Activated CD4-positive, alpha-beta T cell treated with anti-CD3 and anti-CD28 coated beads, Interleukin-2, amount 10 ng/mL, durations not matched to agents 24 days and 14 days (primary cell): ENCODE measurements at places on chromosomes 3 and 15. TPM values are rescaled to one million over a fixed set of nuclear protein-coding genes. Genes with fewer than 3 reads are reported as not detected.

GRCh38 chr3:14718539-14718938 lies 43.6 kb downstream of the C3orf20 start:
- no peak for DNase-seq

Gene GAP43
- total RNA-seq, result not detected in 2 replicates

DNA sequence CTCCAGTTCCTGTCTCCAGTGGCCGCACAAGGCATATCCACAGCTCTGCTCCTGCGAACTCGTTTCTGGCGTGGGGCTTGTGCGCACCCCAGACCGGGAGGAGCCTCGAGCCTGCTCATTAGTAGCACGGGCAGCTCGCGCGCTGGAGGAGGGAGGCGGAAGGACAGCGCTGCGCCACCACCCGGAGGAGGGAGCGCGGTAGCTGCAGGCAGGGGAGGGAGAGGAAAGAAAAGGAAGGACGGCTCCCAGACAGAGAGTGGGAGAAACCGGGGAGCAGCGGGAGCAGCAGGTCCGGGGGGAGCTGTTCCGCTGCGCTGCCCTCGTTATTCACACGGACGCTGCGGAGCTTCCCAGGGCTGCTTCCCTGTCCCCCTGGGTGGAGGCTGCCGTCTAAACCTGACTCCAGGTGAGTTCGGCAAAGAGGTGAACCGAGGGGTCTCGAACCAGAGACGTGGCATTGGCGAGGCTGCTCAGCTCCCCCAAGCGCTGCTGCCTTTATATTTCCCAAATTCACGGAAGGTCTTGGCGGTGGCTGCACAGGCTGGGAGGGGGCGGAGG lies 121.3 kb upstream of the ZNF717 start:
- DNase-seq, result no peak

GRCh38 chr3:61702453-61702852 lies 141.1 kb downstream of the PTPRG start:
- DNase-seq, result no peak

DNA sequence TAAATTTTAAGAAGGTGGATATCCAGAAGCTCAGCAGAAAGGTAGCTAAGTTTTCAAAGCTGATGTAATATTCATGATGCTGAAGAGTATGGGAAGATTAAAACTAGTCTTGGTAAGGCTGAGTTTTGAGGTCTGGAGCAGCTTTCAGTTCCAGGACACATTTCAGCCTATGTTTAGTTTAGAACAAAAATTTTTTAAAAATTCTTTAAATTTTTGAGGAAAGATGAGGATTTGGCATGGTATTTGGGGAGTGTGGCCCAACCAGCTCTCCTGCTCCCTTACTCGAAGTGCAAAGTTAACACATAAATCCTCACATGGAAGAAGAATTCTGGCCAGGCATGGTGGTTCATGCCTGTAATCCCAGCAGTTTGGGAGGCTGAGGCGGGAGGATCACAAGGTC lies 1039.1 kb downstream of the NAALADL2 start:
- DNase-seq, result no peak
